Activated T-helper 1 cell treated with Interleukin-2 at 50 U/mL for 16 hours (primary cell): ENCODE measurements at places on chromosomes 1 and 21.

DNA sequence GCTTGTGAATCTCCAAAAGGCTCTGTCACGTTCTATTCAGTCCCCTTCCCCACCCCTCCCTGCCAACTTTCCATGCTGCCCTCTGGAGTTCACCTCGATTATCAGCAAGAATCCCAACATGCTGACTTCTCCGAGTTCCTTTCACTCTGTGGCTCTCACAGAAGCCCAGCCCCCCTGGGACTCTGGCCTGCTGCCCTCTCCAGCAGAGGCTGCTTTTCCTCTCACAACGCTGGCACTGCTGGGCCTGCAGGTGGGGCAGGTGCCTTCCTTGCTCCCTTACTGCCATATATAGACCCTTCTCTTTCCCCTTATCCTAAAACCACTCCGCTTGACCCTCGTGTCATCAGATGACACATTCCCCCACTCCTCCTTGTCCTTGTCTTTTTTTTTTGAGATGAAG is 10.2 kb upstream of the RNF186 start:
- DNase-seq, result no peak

DNA sequence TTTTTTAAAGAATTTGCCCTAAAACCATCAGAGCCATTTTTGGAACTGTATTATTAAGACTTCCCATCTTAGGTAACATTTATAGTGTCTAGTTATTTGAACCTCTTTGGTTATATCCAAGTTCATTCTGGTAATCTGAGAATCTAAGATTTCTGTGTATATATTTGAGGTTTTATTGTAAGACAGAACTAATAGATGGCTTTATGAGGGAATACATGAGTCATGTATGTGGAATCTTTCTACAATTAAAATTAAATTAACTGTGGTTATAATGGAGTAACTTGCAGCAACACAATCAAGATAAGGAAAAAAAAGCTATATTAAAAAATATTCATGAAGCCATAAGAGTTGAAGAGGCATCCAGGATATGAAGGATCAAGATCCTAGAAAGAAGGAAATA is 92.1 kb downstream of the UBE2U start:
- DNase-seq, result no peak

GRCh38 chr1:54510715-54511270 is 37.2 kb upstream of the ACOT11 start:
- no peak for DNase-seq

DNA sequence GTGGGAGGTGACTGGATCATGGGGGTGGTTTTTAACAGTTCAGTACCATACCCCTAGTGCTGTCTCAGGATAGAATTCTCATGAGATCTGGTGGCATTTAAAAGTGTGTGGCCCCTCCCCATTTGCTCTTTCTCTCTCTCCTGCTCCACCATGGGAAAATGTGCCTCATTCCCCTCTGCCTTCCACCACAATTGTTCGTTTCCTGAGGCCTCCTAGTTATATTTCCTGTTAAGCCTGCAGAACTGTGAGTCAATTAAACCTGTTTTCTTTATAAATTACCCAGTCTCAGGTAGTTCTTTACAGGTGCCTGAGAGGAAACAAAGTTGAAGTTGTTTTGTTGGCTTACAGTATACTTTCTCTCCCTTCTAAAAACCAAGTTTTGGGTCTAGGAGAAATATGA is 23.1 kb upstream of the SLC22A15 start:
- DNase-seq, result no peak

- DNase-seq, result no peak
These were observed 223.9 kb downstream of the CAMTA1 start for GRCh38 chr1:7008975-7009740.

GRCh38 chr1:34376531-34376930 is 199.8 kb downstream of the C1orf94 start:
- DNase-seq, result no peak

DNA sequence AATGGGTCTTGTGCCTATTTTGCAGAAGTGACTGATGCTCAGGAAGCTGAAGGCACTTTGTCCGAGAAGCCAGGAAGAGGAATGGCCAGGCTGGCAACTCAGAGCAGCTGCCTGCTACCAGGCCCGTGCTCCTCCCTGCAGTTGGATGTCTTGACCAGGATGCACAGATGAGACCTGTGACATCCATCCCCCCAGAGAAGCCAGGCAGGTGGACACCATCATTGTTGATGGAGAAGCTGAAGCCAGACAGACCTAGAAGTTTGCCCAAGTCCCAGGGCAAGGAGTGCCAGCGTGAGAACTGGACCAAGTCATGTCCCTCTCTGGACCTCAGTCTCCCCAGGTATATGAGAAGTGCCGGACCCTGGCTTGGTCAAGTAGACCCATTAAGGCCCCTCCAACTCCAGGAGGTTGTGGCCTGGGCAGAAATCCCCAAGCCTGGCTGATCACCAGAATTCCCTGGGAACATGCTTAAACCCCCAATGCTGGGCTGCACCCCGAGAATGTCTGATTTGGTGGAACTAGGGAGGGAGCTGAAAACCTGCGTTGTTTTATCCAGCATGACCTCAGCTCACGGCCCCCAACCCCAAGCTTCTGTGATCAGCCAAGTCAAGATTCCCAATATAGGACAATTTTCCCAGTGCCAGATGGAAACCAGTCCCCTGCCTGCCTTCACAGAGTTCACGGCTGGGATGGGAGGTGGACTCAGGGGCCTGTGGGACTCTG is 82.4 kb downstream of the CAMK2N1 start:
- no peak for DNase-seq

DNA sequence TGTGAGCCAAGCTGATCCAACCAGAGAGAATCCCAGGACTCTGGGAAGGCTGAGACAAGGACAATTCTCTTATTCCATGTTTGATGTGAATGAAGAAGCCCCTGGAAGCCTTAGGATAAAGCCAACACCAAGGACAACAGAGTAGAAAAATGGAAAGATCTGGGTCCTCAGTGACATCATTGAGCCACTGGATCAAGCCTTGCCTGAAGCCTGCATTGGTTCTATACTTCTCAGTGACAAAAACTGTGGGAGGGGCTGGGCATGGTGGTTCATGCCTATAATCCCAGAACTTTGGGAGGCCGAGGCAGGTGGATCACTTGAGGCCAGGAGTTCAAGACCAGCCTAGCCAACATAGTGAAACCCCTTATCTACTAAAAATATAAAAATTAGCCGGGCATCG is 15.6 kb downstream of the ARHGEF19 start:
- no peak for DNase-seq

DNA sequence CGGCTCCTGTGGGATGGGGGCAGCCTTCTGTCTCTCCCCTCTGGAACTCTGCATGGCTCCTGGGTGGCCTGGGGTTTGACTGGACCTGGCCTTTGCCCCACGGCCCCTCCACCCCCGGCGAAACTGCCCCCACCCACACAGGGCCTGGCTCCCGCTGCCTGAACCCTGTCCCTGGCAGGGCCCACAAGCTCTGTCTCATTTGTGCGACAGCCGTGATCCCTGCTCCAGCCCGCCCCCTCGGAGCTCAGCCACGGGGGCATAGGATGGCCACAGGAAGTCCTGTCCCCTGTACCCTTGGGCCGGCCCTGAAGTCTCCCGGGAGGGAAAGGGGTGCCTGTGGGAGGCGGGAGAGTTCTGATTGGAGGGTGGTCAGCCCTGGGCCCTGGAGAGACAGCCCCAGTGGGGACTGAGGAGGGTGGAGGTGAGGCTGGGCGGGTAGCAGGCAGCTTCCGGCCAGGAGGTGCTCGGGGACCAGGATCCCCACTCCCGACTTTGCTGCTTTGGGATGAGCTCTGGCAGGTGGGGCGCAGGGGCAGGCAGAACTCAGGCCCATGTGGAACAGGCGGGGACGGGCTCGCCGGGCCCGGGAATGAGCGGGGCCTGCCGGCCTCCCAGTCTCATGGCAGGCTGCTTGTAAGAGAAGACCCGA is 45.1 kb downstream of the SLX9 start:
- no peak for DNase-seq
